ENCODE measurements at places on chromosomes 7 and 10.

DNA sequence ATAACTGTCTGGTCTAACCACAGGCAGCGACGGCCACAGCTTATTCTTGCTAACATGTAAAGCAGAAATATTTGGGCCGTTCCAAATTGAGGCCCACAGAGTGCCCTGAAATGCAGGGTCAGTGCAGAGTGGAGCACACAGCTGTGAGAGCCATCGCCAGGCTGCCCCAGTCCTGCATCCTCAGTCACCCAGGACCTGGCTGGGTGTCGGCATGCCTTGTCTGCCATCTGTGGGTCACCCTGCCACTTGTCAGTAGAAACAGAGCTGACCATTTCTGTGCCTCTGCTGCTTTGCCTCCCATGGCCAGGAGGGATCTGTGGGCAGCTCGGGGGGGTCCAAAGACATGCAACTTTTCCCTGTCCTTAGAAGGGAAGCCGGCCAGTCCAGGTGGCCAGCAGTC lies 57.3 kb upstream of the BTBD16 start:
- DNase-seq, result no peak

GRCh38 chr7:55569797-55570196 lies 2.5 kb downstream of the VOPP1 start:
- no peak for DNase-seq

- DNase-seq, result no peak
Measured at GRCh38 chr10:77080361-77081027, 557.1 kb downstream of the KCNMA1 start.

DNA sequence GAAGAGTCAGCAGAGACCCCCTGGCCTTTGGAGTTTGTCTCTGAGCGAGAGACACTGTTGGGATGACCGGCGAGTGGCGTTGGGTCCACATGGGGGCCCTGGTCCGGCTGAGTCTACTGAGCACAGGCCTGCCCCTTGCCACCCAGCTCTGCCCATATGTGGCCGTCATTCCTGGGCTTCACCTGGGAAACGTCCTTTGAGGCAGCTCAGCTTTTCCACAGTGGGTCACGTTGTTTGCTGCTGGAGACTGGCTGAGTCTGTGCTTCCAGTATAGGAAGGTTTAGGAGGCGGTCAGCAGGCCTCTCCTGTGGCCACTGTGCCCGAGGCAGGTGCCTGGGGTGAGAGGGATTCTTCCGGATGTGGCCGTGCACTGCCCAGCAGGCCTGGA lies 17.1 kb downstream of the ADAM8 start:
- no peak for DNase-seq

DNA sequence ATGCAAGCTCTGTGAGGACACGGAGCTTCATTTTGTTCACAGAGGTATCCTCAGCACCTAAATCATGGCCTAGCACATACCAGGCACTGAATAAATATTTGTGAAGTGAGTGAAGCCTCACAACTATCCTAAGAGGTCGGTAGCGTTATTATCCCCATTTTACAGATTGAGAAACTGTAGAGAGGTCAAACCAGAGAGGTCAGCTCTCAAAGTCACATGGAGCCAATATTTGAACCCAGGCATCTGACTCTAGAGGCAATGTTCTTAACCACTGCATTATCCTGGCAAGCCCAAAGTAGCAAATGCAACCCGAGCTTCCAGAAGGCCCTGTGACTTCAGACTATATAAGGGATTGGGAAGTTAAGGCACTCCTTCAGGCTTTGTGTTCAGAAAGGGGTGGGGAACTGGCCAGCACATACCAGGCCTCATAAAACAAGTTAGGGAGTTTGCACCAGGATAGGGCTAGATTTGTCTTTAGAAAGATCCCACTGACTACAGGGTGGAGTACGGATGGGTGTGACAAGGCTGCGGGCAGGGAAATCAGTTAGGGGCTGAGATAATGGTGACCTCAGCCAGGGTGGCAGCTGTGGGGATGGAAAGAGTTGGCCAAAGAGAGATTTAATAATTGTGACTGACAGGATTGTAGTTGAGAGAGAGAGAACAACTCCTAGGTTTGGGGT lies 101.4 kb downstream of the TBXAS1 start:
- DNase-seq, result no peak

- DNase-seq, result no peak
Measured at GRCh38 chr10:69225681-69226080, 5.5 kb downstream of the HKDC1 start.

DNA sequence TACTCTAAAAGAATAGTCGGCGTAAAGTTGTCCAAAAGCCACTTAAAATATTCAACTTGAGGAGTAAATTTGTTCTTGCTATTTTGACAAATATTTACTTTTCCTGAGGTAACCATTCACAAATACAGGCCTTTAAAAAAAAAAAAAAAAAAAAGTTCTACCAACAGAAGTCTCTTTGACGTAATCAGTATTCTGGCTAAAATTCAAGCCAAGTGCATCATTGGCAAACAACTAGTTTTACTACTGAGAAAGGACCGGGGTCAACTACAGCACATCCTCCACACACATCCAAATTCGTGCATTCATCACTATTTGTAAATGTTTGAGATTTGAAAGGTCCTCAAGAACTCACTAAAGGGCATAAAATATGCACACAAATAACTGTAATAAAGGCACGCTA lies 2.0 kb downstream of the OAT start:
- DNase-seq, result no peak

GRCh38 chr7:46454816-46455215 lies 533.7 kb upstream of the IGFBP3 start:
- DNase-seq, result no peak

Measured in stimulated activated CD4-positive, alpha-beta T cell treated with anti-CD3 and anti-CD28 coated beads, Interleukin-12 subunit alpha, Interleukin-12 subunit beta, amount 100 ng/mL, for 48 hours (primary cell).